ENCODE measurements at places on chromosomes 7 and 10.
A peak's percentile ranks its signal among the peaks of the same experiment; 100 is the strongest.

DNA sequence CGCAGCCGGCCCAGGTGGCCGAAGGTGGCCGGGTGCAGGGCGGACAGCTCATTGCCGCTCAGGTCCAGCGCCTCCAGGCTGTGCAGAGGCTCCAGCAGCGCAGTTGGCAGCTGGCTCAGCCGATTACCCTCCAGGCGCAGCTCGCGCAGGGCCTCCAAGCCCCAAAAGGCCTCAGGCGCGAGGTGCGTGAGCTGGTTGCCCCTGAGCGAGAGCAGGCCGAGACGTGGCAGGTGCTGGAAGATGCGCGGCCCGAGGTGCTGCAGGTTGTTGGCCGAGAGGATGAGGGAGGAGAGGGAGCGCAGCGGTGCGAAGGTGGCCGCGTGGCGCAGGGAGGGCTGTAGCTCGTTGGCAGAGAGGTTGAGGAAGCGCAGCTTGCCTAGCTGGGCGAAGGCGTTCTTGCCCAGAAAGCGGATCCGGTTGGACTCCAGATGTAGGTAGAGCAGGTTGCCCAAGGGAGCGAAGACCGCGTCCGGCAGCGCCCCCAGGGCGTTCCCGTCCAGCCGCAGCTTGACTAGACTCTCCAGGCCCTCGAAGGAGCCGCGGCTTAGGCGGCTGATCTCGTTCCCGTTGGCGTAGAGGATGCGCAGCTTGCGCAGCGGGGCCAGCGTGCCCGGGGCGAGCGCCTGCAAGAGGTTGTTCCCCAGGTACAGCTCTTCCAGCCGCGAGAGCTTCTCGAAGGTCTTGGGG, 923 bp downstream of the TRIL start:
- no peak for DNase-seq

DNA sequence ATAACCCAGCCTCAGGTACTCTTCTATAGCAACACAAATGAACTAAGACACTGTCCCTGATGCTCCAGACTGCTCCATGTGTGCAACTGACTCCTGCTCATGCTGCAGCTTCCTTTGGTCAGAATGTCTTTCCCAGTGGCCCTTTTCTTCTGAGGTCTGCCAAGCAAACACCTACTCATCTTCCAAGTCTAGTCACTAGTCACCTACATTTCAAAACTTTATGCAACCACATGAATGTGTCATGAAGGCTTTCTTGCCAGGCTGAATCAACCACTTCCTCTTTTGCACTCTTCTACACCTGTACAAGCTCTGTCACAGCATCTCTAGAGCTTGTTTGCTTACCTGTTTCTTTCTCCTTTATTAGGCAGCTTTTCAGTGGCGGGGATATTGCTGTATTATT, 75.8 kb downstream of the LSMEM1 start:
- peak; percentile 12 for DNase-seq

DNA sequence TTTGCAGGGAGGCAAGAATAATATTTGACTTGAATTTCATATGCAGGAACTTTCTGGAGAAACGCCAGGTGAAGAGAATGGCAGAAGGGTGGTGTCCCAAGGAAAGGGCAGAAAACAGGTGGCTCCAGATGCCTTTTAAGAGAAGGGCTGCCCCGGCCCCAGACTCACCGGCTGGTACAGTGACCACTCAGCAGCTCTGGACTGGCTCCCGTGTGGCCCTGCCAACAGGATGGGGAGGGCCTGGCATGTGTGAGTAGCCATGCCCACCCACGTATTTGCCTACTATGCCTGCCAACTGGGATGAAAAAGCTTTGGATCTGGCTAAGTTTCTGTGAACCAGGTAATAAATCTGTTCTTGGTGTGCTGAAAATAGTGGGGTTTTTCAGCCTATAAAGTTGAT, 159.5 kb downstream of the PRKAG2 start:
- DNase-seq: no peak

- no peak for DNase-seq
Measured at GRCh38 chr10:44386546-44387052, 1.7 kb upstream of the CXCL12 start.

- DNase-seq: no peak
Measured at GRCh38 chr10:74394416-74394969, 243.5 kb downstream of the ADK start.
